ENCODE measurements at places on chromosomes 2 and 18.
A peak's percentile ranks its signal among the peaks of the same experiment; 100 is the strongest.

DNA sequence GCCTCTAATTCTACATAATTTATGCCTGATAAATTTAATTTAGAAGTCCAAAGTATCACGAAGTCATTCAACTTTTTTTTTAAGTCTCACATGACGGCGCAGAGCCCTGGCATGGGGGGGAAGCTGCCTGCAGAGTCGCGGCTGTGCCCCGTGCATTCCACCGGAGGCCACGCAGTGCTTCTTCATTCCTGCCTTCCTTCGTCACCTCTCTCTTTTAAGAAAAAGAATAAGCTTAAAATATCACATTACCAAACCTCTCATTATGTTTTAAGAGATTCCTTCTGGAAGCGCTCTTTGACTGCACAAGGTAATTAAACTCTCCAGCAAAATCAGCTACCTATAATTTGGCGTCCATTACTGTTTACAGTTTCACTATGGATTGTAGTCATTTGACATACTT is 20.3 kb upstream of the KIDINS220 start:
- no peak for DNase-seq

DNA sequence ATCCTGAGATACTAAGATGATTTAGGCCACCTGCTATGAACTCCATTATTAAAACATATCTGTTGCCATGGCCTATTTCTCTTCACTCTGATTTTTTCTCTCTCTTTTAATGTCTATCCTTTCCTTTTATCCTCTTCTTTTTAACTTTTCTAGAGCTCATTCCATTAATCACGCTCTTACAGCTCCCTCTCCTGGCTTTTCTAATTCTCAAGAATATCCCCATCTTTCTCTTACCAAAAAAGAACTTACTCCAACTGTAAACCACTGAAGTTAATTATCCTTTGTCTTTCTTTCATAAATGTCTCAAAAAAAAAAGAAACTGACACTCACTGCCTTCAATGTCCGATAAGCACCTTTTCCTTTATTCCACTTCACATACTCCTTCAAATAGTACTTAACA is 7.9 kb downstream of the PPP3R1 start:
- no peak for DNase-seq

DNA sequence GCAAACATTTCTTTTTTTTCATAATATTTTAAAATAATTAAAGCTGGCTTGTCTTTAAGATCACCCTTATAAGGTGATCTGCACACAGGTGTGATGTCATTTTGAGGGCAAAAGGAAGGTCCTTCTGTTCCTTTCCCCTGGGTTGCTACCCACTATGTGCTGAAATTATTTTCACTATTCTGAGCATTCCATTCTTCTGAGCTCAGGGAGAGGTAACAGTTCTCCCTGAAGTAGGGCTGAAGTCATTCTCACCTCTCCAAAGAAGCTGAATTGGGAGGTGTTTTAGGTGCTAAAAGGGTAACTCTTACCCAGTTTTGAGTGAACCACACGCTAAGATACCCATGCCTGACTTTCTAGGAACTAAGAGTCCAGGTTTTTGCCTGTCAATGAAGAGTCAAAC is 247.6 kb downstream of the SLC4A3 start:
- DNase-seq: no peak

- DNase-seq: no peak
Observed at GRCh38 chr2:215667585-215668377, 231.9 kb upstream of the FN1 start.

DNA sequence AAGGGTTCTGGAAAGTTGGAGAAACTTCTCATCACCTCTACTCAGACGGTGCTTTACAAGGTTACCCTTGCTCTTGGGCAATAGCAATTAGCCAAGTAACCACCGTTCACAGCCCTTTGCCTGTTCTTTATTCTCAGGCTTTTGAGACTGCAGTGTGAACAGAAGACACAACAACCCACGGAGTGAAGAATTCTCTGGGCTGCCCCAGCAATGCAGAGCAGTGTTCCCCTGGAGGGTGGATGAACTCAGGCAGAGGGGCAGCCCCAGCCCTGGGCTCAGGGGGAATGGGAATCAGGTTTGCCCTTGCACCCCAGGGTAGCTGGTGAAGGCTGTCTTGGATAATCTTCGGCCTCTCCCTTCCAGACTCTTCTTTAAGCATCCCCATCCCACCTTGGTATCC is 69.1 kb downstream of the MCFD2 start:
- no peak for DNase-seq

DNA sequence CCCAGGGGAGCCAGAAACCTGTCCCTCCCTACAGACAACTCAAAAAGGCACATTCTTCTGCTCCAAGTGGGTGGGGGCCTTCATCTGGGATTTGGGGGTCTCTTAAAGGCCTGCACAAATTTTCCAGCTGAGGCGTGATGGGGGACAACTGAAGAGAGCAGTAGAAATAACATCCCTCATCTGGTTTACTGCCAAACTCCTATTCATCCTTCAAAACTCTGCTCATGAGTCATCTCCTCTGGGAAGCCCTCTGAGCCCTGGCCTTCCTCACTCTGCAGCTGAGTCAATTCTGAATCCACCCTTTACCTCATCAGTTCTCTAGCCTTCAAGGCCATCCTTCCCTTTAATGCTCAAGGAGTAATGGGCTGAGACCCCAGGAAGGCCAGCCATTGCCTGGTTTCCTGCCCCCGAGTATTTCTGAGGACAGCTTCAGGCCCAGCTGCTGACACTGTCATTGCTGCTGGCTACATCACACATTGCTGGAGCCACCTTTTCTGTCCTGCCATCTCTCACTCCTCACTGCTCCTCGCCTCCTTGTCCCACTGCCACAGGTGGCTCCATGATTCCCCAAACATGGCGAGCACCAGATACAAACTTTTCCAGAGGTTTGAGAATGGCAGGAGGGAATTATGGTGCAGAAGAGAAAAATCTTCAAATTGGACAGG is 32.2 kb upstream of the GLI2 start:
- no peak for DNase-seq

GRCh38 chr18:69969491-69969890 is 21.8 kb upstream of the CD226 start:
- no peak for DNase-seq

GRCh38 chr2:44937688-44938240 is 3.7 kb upstream of the SIX3 start:
- DNase-seq: no peak

DNA sequence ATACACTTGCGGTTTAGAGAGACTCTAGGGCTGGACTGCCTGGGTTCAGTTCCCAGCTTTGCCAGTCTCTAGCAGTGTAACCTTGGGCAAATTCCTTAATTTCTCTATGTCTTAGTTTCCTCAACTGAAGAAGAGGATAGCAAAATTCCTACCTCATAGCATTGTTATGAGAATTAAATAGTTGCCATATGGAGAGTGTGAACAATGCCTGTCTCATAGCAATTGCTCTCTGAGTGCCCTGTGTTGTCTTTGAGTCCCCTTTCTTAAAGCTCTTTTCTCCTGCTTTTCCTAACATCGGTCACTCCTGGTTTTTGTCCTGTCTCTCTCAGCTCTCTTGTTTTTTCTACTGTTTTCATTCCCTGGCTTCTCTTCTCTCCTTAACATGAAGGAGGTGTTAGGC is 116.8 kb upstream of the ALPP start:
- no peak for DNase-seq

DNA sequence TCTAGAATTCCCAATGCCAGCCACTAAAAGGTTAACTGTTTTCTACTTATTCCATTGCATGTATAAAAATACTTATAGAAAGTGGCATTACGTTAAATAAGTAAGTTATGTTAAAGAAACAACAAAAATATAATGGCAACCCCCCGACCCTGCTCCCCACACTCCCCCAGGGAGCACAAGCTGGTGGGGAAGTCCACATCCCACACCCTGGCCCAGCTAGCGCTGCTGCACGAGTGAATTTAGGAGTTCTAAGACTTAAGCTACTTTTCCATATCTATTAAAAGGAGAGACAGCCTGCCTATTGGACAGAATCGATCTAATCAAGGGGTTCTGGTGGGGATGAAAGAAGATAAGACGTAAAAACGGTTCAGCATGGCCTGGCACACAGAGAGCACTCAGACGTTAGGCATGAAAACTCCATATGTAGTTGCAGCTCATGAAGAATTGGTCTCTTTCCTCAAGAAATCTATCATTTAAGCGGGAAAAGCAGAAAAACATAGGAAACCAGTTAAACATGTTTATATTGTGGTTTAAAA is 16.6 kb downstream of the HJURP start:
- DNase-seq: no peak

- no peak for DNase-seq
Observed at GRCh38 chr2:127173057-127173456, 47.0 kb downstream of the CYP27C1 start.

DNA sequence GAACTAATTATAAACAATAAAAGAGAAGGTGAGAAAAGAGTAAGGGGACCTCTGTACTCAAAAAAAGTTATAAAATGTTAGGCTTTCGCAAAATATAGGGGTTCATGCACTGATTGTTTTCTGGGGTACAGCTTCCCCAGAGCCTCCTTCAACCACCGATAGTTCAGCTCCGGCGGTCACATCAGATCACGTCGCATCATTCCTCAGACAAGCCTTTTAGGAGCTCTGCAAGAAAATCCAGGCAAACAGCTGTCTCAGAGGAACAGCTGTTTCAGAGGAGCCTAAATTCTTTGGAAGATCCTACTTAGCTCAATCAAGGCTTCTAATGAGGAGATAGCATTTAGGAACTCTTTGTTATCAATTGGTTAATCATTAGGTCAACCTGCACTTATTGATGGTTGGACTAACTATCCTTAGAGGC is 78.7 kb downstream of the MYCN start:
- no peak for DNase-seq

GRCh38 chr18:63203497-63203896 is 116.1 kb downstream of the BCL2 start:
- no peak for DNase-seq

DNA sequence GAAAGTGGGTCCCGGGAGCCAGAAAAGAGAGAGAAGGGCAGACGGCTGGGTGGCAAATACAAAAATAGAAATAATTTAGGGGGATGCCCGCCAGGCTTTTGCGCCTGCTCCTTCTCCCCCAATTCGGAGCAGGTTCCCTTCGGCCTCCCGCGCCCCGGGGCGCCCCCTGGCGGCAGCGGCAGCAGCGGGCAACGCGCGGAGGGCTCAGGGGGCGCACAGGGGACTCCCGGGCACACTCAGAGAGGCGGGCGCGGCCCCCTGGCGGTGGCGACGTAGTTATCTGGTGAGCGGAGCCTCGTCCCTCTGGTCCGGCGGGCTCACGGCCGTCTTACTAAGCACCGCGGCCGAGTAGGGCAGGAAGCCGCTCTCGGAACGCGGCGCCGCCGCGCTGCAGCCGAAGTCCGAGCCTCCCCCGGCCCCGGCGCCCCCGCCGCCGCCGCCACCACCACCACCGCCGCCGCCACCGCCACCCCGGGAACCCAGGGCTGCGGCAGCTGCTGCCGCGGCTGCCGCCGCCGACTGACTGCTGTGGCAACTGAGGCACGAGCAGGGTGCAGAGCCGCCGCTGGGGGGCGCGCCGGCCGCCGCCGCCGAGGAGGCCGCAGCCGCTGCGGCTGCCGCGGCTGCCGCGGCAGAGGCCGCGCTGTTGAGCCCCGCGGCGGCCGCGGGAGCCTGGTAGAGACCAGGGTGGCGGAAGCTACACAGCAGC is 3.8 kb downstream of the EVX2 start:
- DNase-seq: no peak

DNA sequence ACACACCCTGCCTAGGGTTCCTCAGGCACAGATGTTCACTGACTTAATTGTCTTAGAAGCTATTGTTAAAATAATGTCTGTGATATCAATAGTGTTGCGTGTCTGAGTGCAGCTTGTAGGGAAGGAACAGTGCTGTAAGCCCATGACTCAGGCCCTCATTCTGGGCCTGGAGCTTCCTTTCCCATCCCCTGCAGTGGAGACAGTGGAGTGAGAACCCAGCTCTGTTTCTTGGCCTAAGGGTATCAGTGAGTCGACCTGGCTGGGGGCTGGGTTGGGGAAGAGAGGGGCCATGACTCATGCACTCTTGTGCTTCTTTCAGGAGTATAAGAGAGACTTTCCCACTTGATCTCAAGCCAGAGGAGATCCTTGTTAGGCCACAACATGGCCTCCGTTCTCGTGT is 106.8 kb downstream of the HRH4 start:
- DNase-seq: no peak

DNA sequence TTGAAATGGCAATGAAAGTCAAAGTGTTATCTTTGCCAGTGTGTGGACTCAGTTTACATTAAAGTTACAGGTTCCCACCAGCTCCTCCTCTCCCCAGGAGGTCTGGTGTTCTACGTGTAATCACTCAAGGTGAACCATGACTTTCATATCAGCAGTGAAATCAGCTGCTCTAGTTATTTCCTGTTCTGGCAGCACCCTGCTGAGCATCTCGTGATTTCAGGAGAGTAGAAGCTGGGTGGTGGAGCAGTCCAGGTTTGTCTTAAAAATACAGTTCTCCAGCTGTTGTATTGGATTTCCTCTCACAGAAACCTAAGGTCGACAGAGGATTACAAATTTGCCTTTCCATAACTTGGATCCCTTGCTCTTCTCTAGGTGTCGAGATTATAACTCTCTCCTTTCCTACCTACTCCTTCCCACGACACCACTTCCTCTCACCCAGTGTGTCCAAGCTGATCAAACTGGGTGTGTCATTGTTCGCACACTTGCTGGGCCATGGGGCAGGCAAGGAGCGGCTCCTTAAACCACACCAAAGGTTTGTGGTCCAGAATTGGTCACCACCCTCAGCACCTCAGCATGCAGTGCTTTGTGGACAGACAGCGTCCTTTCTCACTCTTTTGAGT is 13.0 kb upstream of the ARHGAP25 start:
- DNase-seq: peak; percentile 63

DNA sequence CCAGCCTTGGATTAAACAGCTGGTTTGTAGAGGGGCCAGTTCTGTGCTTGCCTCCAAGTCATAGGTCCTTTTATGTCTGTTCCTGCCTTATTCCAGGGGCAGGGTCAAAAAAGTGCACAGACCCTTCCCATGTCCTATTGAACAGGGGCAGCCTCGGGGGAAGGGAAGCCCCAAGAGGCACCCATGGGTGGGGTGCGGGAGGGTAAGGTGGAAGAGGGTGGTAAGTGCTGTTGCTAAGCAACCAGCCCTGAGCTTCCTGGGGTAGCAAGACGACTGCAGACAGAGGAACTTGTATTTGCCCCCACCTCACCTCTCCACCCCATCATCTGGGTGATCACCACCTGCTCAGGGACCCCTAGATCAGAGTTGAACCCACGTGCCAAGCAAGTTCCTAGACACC is 7.7 kb downstream of the DNMT3A start:
- DNase-seq: no peak

DNA sequence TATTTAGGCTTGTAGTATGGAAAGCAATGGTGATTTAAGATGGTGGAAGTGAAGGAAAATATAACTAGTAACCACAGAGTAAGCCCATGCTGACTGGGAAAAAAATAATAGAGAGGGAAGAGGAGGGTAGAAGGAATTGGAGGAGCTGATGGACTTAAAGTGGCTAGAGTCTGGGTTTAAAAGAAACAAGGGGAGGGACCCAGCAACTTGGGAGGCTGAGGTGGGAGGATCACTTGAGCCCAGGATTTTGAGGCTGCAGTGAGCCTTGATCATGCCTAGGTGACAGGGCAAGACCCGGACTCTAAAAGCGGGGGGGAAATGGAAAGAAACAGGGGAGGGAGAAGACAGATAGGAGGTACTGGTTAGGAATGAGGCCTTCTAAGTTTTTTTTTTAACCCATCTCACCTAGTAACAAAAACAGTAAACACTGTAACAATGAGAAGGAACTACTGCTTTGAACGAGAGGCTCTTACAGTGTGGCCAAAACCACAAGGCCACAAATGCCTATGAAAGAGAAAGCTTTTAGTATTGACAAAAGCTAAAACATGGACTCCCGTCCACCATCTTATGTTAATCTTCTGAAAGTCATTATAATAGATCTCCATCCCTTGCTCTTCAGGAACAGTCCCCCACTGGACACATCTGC is 26.6 kb downstream of the METTL8 start:
- peak; percentile 8 for DNase-seq

Measured in activated CD4-positive, alpha-beta T cell treated with anti-CD3 and anti-CD28 coated beads, Interleukin-2, amount 10 ng/mL, durations not matched to agents 7 days and 5 days (primary cell).